Suppressor macrophage treated with lipopolysaccharide for 1 hour (primary cell): ENCODE measurements at places on chromosomes 7 and 10.

DNA sequence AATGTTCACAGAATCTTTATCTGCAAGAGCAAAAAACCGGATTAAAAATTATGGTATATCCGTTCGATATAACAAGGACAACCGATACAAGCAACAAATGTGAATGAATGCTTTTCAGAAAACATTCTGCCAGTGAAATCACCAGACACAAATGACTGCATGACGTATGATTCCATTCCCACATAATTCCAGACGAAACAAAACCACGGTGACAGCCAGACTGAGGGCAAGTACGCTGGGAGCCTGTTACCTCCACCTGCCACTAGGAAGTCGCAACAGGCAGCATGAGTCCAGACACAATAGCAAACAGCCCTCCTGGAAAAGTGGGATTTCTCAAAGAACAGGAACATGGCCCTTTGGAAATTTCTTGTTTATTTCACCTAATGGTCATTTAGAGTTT, 41.7 kb downstream of the MAD1L1 start:
- DNase-seq, result no peak

DNA sequence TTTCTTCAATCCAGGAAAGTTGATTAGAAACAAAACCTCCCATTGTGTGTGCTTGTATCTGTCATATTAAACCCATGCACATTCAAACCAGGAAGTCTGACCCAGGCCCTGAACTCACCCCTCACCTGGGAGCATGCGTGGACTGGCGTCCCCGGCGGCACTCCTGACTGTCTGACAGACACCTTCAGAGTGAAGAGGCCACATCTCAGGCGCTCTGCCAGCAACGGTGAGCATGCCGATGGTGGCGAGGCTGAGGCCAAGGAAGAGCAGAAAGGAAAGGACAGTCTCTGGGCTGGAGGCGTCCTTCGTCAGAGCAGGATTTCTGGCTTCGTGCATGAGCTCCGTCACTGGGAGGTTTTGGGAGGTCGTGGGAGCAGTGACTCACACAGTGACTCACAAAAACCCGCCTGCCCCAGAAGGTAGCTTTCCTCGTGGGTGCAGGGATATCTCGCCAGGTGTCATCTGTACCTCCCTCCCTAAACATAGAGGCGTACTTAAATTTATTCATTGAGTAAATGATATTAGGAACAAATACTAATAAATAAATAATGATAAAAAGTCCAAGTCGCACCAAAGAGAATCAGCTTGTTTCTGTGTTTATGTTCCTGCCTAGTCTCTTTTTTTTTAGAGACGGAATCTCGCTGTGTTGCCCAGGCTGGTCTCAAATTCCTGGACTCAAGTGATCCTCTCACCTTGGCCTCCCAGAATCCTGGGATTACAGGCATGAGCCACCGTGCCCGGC, 13.5 kb downstream of the IQCE start:
- DNase-seq, result no peak

DNA sequence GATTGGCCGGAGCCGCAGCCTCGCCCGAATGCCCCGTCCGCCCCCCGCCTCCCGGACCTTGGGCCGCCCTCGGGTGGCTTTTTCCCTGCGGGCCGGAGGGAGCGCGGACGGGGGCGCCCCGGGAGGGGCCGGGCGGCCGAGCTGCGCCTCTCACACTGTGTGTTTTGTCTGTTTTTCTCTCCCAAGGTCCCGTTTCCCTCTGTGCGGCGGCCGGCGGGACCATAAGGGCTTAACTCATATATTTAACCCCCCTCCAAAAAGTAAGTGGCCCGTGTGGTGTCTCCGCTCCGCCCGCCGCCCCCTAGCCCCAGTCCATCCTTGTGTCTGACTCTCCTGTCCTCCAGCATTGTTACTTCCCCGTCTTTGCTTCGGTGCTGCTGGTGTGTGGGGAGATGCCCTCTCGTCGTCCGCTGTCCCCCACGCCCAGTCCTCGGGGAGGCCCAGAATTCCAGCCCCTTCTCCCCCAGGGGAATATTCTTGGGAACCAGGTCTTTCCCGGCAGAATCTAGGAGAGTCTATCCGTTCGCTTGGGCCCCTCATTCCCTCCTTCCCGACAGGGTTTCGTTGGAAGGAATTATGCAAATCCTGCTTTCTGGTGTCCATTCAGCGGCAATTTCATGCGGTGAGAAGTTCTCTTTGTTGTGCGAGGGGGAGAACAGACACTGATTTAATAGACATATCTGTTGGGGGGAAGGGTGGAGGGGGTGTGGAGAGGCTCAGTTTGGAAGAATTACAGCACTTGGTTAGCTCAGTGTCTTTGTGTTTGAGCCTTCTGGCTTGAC, 1.3 kb downstream of the LCOR start:
- DNase-seq, result peak; percentile 42

GRCh38 chr10:30862486-30862885, 169.2 kb downstream of the ZNF438 start:
- DNase-seq, result peak; percentile 36

GRCh38 chr7:27096768-27097514, 1.1 kb upstream of the HOXA1 start:
- DNase-seq, result peak; percentile 88

GRCh38 chr7:122803851-122804250, 82.4 kb downstream of the CADPS2 start:
- no peak for DNase-seq

GRCh38 chr7:38215735-38216670, 38.0 kb downstream of the STARD3NL start:
- peak; percentile 92 for DNase-seq

DNA sequence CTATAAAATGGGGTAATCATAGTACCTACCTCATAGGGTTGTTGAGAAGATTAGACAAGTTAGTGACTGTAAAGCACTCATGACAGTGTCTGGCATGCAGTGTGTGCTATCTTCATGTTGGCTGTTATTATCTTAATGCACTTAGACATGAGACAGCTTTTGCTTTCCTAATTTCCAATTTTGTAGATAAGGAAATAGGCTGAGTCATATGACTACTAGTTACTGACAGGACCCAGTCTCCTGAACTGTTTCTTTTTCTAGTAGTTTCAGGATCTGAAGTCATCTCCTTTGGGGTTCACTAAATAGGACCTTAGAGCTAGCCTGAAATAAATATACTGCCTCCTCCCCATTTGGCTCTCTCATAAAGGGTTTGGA, 74.2 kb downstream of the SNX10 start:
- DNase-seq, result no peak

DNA sequence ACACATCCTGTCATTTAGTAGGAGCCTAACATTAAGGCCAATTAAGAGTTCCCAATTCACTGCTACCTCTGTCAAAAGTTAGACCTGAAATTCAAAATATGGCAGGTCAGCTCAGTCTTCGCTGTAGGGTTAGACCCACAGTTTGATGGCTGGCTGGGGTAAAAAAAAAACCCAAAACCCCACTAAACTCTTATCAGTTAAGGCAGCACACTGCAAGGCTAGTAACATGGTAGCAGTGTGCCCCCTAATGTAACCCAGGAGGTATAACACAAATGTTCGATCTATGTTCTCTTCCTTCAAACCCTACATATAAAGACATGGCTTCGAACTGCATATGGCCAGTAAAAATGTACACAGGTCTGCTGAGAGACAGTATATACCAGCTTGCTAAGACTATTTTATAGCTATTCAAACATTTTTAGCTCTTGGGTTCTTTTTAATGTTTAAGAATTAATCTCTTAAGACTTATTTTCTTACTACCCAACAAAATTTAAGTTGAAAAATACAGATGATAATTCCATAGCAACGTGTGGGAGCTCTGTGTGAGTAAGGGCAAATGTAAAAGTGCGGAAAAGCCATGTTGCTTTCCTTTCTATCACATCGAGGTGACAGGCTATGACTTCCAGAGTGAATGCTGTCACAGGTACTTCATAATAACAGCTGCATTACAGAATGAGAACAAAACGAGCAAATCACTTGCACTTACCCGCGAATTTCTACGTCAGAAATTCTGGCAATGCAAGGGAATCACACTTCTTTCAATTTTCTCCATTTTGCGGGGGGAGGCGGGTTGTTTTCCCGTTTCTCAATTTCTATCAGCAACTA, 168.4 kb upstream of the IMMP2L start:
- no peak for DNase-seq

DNA sequence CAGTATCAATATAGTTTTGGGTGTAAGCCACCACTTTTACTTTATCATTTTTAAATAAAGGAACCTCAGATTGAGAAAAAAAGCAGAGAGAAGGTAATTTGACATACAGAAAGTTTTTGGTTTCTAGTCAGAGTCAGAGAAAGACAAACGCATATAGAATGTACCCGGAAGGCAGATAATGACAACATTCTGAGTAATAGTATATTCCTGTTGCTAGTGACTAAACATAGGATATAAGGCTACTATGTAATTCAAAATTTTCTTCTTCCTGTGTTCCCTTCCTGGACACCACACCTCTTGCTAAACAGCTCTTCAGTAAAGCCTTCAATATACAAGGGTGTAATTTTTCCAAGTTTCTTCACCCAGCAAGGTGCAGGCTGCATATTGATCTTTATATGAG, 597.6 kb downstream of the PCDH15 start:
- no peak for DNase-seq

- no peak for DNase-seq
Measured at GRCh38 chr10:133445268-133445732, 8.4 kb upstream of the SCART1 start.

DNA sequence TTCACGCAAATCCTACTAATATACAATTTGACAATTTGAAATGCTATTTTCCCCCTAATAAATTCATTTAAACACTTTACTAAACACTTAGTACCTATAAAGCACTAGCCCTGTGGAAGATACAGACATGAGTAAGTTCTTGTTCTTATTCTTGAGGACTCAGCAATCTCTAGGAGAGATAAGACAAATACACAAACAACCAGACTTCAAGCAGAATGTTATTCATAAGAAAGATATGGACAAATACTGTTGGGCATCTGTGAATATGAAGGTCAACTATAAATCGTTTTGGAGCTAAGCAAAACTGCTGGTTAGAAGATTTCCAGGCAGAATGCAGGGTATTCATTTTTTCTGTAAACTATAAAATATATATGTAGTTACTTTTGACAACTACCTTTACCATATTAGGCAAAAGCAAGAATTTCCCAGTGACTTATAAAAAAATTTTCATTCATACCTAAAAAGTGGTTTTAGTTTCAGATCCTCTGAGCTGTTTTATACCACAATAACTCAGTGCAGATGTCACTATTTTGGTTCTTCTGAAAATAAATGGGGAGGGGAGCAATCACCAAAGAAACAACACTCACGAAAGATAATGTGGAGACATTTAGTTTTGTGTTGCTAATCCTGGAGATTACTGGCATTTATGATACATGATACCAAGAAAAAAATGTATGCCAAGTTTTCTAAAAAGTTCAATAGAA, 3.8 kb downstream of the VPS41 start:
- no peak for DNase-seq

DNA sequence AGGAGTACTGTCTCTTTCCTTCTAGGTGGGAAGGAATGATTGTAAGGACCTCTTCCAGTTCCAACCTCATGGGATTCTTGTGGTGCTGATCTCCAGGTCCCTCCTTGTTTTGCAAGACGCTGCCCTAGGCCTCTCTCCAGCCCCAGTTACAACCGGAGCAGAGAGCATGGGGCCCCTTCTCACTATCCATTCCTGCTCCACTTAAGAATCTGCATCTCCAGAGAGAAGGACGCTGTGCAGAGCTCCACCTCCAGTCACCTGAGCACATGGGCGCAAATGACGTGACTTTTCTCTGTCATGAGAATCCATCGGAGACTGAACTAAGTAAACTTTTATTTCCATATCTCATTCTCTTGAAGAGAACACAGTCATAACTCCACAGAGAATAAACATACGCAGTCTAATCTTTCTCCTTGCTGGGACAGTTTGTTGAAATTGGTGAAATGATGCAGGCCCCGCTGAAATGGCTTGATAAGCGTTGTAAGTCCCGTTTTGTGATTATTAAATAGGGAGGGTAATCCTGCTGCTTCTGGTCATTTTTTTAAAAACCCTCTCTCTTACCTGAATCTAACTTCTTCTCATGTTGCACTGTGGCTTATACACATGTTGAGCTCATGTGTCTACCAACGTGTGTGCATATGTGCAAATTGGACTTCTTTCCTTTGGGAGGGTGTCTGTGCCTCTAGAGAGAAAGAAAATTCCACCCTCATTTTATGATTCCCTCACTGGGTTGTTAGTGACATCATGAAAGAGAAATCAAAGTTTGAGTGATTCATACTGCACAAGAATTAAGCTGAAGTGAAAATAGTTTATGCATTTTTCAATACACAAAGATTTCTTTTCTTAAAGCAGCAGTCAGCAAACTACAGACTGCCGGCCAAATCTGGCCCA, 133.2 kb upstream of the TBX20 start:
- no peak for DNase-seq

DNA sequence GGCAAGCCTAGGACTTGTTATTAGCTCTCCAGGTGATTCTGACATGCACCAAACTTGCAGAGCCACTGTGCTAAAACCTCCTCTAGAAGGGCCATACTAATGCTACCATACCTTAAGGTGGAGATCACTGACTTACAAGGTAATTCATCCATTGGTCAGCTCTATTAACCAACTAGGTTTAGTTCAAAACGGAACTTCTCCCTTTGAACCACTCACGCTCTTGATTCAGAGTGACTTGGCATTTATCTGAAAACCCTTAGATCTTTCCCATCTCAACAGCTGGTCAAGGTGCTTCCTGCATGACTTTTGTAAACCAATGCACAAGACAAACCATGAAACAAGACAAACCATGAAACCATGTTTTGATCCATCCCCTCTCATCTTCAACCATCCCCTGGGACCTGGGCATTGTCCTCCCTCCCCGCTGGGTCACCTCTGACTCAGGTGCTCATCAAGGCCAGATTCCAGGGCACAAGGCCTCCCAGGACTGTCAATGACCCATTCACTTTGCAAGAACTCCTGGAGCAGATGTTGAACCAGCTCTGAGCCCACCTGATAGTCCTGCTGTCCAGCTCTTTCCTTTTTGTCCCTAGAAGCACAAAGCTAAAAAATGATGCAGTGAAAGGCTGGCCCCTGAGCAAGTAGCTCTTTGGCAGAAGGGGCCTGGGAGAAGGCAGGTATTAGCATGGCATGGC, 18.8 kb downstream of the IMPDH1 start:
- no peak for DNase-seq

DNA sequence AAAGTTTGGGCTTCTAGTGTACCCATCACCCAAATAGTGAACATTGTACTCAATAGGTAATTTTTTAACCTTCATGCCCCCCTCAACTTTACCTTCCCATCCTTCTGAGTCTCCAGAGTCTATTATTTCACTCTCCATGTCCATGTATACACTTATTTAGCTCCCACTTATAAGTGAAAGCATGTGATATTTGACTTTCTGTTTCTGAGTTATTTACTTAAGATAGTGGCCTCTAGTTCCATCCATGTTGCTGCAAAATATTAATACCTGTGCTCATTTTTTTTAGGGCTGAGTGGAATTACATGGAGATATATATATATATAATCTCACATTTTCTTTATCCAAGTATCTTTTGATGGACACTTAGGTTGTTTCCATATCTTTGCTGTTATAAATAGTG, 21.1 kb upstream of the PHF14 start:
- DNase-seq, result no peak

- no peak for DNase-seq
Measured at GRCh38 chr10:58782876-58783851, 270.5 kb downstream of the BICC1 start.

DNA sequence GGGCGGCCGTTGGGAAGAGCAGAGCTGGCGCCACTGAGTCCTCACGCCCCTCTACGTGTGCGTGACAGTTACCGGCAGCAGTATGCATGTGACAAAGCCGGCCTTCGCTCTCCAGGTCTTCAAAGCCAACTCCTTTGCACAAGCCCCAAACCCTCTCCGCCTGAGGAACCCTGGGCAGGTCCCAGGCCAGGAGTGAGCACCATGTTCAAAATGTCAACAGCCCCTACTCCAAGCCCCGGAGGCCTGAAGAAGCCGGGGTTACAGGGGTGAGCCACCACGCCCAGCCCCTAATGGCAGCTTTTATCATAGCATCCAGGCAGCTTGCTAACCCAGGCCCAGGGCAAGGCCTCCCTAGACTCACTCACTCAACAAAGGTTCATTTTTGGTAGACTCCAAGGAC, 70.8 kb downstream of the OAT start:
- no peak for DNase-seq
